NCI-H1092 (cell line): ENCODE measurements at places on chromosomes 2 and 18.

- DNase-seq = no peak
Measured at GRCh38 chr2:114631146-114631545, 188.7 kb downstream of the DPP10 start.

GRCh38 chr2:72998234-72998651 lies 73.3 kb downstream of the SFXN5 start:
- DNase-seq = no peak

GRCh38 chr2:171404719-171405118 lies 29.1 kb downstream of the METTL8 start:
- no peak for DNase-seq

GRCh38 chr2:9592699-9593098 lies 37.1 kb upstream of the ADAM17 start:
- DNase-seq = no peak

GRCh38 chr2:135916207-135916606 lies 40.0 kb upstream of the MCM6 start:
- no peak for DNase-seq

DNA sequence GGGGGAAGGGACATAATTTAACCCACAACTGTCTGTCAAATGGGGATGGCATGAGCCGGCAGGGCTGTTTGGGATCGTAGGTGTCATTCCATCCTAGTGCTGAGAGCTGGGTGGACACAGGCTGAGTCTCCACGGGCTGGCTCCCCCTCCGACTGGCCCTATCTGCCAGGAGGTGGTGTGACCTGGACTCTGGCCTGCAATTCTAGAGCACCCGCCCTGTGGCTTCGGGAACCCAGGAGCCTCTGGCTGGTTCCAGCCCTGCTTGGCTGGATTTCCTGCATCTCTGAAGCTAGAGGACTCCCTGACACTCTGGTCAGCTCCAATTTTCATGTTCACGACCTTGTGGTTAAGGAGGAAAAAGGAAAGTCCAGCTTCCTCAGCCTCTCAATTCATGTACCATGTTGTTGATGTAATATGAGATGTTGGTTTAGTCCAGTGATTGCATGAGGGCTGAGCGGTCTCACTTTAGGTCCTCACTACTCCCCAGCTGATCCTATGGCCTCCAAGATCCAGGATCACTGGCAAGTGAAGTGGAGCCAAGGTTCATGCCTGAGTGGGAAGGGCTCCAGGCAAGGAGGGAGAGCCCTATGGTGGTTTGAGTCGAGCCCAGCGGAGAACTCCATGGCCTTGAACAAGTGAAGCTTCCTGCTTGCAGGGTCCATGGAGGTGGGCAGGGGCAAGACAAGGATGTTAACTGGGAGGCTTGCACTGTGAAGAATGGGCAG lies 169.1 kb downstream of the NDUFA10 start:
- DNase-seq = no peak

- DNase-seq = no peak
Measured at GRCh38 chr2:7625392-7626138, 708.4 kb downstream of the RNF144A start.

- no peak for DNase-seq
Measured at GRCh38 chr2:218006741-218007140, 3.9 kb upstream of the TNS1 start.

- DNase-seq = no peak
Measured at GRCh38 chr18:29188760-29189159, 1011.8 kb upstream of the CDH2 start.

DNA sequence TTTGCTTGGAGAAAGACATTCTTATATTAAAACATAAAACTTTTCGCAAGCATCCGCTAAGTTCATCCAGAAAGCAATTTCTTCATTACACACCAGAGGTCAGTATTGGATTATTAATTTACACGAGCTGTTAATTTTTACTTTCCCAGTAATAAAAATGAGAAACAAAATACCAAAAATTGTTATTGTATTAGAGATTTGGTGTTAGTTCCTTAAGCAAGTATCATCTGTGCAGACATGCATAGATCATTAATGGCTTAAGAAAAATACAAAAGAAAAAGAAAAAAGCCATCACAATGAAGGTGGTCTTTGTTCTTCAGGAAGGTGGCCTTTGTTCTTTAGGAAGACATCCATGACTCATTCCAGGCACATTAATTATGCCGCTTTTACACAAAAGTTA lies 53.6 kb upstream of the HNMT start:
- no peak for DNase-seq

DNA sequence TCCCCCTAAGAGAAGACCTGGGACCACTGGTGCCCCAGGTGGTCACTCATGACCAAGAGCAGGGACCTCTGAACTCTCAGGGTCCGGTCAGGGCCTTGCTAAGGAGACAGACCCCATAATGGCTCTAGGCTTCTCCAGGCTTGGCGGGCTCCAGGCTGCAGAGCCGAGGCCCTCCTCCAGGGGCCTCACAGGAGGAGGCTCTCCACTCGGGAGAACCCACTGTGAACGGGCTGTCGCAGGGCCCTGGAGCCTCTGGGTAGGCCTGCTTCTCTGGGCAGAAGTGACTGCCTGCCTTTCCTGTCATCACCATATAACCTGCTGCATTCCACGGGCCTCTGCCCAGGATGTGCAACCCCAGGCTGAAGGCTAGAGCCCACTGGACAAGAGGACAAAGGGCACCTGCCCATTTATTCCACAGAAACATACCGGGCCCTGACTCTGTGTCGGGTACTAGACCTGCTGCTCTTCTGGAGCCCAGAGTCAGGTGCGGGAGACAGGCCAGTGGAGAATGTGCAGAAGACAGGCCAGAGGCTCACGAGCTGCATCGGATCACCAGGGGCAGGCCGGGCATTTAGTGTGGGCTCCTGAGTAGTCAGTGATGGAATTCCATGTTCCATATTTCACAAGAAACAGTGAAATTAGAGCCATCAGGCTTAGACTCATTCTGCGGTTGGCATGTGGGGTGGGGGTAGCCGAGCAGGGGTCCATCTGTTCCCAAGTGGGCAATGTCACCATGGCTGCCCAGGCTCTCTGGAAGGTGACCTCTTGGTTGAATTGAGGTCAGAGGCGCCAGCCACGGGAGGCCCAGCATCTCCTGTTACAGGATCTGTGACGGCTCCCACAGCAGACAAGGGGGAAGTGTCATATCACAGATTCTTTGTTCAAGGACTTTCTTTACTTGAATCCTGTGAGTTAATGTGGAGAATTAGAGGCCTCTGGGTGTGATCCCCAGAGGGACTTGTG lies 220.8 kb downstream of the SH3RF3 start:
- no peak for DNase-seq

DNA sequence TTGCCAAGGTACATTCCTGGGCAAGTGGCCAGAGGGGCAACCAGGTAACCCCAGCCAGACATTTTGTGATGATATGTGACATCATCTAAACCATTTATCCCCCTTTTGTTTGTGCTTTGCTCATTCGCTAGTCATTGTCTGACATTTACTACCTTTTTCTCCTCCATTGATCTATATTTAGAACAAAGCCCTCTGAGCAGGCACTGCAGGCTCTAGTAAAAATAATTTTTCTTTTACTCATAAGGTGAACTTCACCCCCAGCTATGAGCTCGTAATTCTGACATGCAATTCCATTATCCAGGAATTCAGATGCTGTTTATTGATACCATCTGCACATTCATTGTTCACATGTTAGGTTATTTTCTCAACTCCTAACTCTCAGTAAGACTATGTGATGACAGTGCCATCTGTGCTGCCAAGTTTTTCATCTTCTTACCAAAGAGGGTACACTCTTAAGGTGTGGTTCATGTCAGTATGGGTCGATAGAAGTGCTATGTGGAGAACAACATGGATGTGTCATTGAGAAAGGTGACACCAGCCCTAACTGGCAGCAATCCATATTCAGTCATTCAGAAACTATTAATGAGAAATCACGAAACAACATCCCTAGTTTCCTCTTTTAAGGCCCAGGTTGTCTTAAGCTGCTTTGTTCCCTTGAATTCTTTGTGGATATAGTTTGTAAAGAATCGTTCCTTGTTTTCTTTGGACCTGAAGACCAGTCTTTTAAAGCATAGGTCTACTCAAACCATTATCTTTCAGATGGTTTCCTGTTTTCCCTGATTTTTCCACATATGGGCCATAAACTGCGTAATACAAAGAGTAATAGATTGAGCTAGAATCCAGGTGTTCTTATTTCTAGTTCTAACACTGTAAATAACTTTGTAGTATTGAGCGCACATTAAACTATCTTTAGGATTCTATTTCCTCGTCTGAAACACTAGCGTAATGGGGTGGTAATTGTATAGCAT lies 978.1 kb upstream of the CDH2 start:
- no peak for DNase-seq

DNA sequence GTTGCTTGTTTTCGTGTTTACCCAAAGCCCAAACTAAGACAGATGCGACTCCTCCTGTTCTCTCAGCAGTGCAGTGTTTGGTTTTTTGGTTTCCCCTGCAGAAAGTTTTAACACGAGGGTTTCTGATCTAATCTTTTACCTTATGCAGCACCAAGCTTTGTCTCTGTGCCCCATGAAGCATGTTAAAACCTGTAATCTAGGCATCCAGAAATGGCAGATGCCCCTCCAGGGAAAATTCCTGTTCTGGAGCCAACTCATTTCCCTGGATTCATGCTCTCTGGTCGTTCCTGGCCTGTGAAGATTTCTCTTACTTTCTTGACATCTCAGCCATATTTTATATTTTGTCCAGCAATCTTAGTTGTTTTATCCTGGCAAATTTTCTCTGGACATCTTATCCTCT lies 91.5 kb downstream of the LTBP1 start:
- no peak for DNase-seq
